ENCODE measurements at places on chromosomes 3 and 15.

DNA sequence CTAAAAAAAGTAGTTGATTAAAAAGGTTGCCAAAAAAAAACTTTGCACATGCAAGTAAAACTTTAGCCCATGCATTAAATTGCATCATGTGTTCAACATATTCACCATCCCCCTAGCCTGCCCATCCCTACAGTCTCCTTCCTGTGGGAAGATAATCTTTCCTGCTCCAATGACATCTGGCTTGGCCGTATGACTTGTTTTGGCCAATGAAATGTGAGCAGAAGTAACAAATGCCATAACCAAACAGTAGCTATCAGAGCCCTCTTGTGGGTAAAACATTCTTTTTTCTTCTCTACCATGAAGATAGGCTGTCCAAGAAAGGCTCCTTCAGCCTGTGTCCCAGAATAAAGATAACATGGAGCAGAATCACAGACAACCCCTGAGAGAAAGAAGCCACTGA, 15.3 kb downstream of the ERC2 start:
- no peak for DNase-seq

GRCh38 chr3:124607163-124607562, 123.1 kb upstream of the UMPS start:
- DNase-seq = no peak

DNA sequence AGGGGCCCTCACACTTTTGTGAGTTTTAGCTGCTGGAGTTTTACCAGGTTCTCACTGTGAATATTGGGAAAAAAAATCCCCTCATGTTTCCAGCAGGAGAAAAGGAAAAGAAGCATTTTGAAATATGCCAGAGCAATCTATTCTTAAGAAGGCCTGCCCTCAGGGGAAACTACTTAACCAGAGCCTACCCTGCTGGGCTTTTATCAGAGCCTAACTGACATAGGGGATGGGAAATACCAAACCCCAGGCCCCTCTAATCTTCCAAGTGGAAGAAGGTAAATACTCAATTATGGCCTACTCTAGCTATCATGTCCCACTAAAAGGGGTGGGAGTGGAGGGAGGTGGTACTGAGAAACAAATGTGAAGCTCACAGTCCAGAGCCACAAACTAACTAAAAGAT, 68.7 kb upstream of the NMNAT3 start:
- DNase-seq = no peak

DNA sequence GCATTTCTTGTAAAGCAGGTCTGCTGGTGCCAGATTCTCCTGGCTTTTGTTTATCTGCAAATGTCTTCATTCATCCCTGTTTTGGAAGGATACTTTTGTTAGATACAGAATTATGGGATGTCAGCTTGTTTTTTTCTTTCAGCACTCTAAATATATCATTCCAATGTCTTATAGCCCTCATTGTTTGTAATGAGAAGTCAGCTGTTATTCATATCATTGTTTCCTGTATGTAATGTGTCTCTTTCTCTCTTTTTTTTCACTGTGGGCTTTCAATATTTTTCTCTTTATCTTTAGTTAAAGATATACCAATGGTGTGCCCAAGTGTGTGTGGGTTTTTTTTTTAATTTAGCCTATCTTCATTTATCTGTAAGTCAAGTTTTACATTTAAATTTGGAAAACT, 65.6 kb upstream of the DCP1A start:
- DNase-seq = no peak

DNA sequence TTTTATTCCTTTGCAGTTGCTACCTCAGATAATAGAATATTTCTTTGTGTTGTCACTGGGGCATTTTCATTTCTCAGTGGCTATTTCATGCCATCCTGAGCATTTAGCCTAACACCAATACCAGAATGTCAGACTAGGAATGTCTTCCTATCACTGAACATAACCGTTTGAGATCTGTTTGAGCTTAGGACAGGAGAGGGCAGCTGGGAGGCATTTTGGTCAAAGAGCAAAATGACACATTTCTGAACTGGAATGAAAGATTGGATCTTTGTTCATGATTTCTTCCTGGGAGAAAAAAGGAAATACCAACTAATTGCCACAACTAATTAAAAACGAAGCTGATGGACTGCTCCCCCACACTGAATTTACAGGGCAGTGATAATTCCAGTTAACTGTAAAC, 921.3 kb upstream of the NR2F2 start:
- DNase-seq = no peak

GRCh38 chr3:61688307-61688984, 127.1 kb downstream of the PTPRG start:
- no peak for DNase-seq
